ENCODE measurements at places on chromosomes 3 and 15. TPM values are rescaled to one million over a fixed set of nuclear protein-coding genes. Genes with fewer than 3 reads are reported as not detected.

CPNE9 gene
- total RNA-seq, result 0.11 TPM

GDPGP1 gene
- 10.6 TPM for total RNA-seq

DNA sequence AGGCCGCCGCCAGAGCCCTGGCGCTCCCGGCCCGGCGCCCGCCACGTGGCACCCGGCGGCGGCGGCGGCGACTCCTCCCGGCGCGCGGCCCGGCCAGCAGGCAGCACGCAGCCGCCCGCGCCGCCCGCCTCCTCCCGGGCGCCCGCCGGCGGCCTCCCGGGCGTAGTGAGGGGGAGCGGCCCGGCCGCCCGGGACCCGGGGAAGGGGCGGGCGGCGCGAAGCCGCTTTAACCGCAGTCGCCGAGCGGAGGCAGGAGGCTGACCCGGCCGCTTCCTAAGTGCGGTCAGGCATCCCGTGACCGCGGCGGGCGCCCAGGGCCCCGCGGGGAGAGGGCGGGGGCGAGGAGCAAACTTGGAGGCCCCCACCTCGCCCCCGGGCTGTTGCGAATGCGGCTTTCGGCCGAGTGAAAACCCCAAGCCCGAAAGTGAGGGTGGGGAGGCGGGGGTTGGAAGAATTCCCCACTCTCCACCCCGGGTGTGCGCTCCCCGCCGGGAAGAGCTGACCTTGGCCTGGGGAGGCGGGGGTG lies 1.7 kb upstream of the HES1 start:
- peak; percentile 93 for DNase-seq

DNA sequence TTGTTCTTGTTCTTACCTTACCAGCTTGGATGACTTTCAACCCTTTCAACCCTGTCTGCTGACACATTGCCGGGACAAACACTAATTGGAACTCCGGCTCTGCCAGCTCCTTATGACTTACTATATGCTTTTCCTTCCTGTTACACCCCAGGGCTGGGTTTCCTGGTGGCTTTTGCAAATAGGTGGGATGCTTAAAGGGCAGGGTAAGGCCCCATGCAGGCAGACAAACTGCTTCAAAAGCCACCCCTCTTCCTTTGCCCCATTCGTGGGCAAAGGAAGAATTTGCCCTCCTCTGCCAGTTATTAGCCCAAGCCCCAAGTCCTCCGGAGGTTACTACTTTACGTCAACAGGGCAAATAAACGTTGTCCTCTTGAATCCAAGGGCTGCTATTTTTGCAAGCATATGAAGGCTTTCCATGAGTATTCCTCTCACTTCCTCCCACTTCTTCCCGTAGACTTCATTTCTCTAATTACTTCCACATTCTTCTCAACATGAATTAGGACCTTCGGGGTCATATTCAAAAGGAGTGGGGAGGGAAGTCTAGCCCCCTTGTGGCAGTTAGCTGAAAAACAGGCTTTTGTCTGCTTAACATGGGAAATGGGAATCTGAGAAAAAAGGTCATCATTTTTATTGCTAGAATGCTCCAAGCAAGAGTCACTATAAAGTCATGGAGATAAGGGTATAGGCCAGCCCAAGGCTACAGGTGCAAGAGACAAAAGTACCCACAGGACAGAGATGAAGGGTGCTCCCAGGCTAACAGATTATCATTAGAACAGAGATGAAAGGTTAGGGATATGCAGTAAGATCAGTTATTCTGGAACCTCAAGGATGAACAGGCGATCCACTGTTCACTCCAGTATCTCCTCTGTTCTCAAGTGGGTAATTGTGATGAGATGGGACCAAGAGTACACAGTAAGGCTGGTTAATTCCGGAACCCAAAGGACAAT lies 56.3 kb upstream of the FSTL1 start:
- DNase-seq, result no peak

- DNase-seq, result no peak
Measured at GRCh38 chr3:12982619-12983101, 90.6 kb downstream of the IQSEC1 start.

GRCh38 chr15:95208988-95209387 lies 977.6 kb downstream of the MCTP2 start:
- no peak for DNase-seq

NDUFB4 gene
- total RNA-seq, result 393 TPM

Data from right cardiac atrium (tissue), 5 donors.